ENCODE measurements at places on chromosomes 3 and 15.

DNA sequence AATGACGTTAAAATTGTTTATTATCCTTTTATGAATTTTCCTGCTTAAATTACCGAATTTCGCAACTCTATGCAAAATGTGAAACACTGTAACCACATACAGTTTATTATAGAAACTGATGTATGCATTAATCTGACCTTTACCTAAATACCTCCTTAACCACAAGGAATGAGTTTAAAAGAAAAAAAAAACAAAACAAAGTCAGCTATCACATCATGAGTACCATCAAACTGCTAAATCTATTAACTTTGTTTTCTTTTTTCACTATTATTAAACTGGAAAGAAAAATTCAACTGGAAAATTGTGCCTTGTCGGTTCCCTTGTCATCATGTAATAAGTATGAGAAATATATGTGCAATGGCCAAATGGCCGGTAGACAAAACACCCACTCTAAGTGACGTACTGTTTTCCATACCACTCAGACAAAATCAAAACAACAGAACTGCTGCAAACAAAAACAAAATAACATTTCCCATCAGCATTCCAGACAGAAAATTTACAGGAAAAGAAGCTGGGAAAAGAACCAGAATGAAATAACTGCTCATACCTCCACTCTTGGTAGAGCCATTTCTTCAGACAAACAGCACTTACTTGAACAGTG, 415.3 kb downstream of the FOXP1 start:
- DNase-seq: no peak

DNA sequence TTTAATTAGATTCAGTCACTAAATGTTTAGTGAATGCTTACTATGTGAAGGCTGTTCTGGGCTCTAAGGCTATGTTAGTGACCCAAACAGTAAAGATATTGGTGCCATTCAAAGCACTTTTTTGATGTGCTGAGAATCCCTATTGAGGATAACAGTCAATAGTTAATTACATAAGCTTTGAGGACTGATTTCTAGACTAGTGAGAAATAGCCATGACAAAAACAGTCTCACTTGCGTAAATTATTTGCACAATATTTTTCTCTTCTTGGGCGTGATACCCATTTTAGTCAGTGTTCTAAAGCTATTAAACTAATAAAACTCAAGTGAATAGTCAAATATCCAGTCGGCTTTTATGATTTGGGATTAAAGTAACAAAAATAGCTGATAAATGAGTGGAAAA, 74.6 kb downstream of the UBE2E2 start:
- no peak for DNase-seq

DNA sequence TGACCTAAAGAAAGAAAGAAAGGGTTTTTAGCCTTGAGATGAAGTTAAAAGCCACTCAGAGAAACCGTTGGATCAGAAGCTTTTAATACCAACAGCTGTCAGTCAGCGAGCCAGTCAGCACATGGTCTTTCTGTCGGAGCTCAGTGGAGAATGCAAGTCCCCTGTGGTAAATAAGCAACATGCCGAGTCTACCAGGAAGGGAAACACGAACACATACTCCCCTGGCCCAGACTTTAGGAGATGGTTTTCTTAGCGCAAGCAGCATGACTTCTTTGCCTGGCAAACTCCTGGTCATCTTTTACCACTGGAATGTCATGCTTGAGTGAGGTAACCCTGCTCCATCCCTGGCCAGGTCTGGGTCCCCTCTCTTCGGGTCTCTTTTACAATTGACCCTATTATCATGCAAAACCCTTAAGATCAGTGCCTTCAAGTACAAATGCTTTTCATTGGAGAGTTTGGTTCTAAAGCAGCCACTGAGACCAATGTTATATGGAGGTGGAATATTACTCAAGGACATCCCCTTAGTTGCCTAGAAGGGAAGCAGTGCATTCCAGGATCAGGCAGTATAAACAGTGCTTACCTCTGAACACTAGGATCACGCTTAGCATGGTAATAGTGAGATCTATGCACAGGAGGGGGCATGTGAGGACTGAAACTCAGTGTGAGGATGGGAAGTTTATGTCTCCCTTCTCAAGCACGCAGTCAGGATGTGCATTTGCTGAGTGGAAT, 28.2 kb downstream of the SLCO3A1 start:
- DNase-seq: no peak

DNA sequence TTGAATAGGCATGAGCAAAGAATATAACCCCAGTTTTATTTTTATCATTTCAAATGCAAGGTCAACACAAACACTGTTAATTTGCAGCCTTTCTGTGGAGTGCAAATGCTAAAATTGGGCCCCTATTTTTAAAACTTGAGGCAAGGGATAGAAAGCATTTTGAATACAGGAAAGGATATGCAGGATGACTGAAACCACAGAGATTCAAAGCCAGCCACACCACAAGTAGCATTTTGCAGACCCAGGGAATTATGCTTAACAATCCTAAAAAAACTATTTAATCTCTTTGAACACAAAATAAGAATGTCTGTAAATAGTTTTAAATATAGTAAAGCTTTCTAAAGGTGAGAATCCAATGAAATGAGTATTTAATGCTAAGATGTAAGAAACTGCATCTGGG, 62.9 kb upstream of the TRPC1 start:
- no peak for DNase-seq

GRCh38 chr3:21989341-21990042, 238.5 kb upstream of the ZNF385D start:
- DNase-seq: no peak

DNA sequence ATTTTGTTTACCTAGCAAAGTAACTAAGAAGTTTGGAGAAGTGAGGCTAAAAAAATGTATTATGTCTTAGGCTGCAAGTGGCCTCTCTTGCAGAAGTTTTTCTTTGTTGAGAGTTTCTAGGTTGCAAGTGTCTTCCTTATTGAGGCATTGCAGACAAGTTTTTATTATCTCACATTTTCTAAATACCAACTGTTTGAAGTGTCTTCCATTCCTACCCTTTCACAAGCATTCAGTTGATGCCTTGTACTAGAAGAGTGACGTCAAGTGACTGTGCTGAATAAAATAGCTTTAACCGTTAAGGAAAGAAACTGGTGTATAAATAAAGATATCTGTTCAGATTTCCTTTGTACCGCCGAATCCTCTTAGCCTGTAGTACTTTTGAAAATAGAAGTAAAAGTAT, 123.3 kb downstream of the ALCAM start:
- no peak for DNase-seq

DNA sequence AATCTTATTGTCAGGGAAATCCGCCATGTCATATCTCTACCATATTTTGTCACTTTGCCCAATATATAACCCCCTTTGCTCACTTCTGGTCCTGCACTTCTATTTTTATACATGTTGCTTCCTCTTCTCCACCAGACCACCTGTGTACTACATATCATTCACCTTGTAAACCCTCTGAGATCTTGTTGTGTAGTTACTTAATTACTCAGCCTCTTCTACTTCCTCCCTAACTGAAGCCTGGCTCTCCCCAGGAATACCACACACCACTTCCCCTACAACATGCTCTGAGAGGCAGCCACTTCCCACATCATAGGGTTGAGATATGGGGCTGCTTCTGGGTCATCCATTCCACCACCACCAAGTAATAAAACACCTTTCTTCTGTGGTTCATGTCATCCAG, 10.0 kb downstream of the HEXA start:
- peak; percentile 60 for DNase-seq

GRCh38 chr3:46214751-46215352, 6.7 kb upstream of the CCR1 start:
- peak; percentile 40 for DNase-seq

DNA sequence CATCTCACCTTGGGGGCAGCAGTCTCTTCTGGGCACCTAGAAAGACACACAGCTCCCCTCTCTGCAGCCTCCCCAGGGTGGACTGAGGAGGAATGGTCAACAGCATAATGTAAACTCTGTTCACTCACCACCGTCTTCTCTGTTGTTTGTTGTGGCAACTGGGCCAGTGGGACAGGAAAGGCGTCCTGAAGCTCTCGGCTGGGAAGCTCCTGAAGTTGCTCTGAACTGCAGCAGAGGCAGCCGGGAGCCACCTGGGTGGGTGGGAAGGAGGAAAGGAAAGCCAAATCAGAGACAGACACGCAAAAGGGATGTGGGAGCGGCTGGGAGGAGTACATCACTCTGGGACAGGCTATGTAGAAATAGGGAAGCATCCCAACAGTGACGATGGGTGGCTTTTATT, 52.7 kb downstream of the MYLK start:
- DNase-seq: no peak

- DNase-seq: no peak
These were observed 15.5 kb downstream of the MAPKAPK3 start for GRCh38 chr3:50632450-50632849.

GRCh38 chr3:3125977-3126376, 763 bp upstream of the TRNT1 start:
- no peak for DNase-seq

GRCh38 chr3:149620291-149621020, 37.4 kb downstream of the WWTR1 start:
- no peak for DNase-seq

- DNase-seq: no peak
These were observed 1.9 kb upstream of the LOXL1 start for GRCh38 chr15:73924171-73924921.

GRCh38 chr3:97291901-97292300, 472.7 kb upstream of the ARL6 start:
- DNase-seq: no peak

DNA sequence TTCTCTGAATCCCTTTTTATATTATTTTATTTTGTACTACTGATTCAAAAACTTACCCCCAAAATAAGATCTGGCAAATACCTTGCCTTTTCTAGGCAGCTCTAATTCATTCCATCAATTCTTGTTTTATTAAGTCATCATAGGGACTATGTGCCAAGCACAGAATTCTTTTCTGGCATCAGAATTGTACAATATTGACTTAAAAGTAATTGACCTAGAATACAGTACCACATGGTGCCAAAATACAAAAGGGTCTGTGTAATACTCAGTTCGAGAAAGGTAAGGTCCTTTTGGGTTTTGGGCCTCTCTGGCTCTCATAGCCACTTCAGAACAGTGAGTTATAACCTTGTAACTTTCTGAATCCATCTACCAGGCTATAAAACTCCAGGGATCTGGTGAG, 46.2 kb downstream of the KBTBD8 start:
- DNase-seq: no peak

- peak; percentile 77 for DNase-seq
These were observed 790 bp downstream of the DUT start for GRCh38 chr15:48331796-48332641.

- no peak for DNase-seq
These were observed 809.9 kb downstream of the MCTP2 start for GRCh38 chr15:95041297-95041696.

- DNase-seq: no peak
These were observed 66.3 kb downstream of the RLBP1 start for GRCh38 chr15:89155122-89155521.

GRCh38 chr3:10964537-10965167, 27.9 kb upstream of the SLC6A1 start:
- peak; percentile 40 for DNase-seq

GRCh38 chr3:43515970-43516635, 105.7 kb downstream of the ANO10 start:
- no peak for DNase-seq

- no peak for DNase-seq
These were observed at the start of gene LOXL1 for GRCh38 chr15:73926219-73927002. Gene LOXL1, plus strand, starts transcription at chr15:73926462. Its CDS starts 322 bp downstream, at chr15:73926784.

GRCh38 chr3:151877269-151877668, 3.8 kb downstream of the SUCNR1 start:
- no peak for DNase-seq

GRCh38 chr3:13575459-13576061, 26.6 kb downstream of the FBLN2 start:
- DNase-seq: no peak

DNA sequence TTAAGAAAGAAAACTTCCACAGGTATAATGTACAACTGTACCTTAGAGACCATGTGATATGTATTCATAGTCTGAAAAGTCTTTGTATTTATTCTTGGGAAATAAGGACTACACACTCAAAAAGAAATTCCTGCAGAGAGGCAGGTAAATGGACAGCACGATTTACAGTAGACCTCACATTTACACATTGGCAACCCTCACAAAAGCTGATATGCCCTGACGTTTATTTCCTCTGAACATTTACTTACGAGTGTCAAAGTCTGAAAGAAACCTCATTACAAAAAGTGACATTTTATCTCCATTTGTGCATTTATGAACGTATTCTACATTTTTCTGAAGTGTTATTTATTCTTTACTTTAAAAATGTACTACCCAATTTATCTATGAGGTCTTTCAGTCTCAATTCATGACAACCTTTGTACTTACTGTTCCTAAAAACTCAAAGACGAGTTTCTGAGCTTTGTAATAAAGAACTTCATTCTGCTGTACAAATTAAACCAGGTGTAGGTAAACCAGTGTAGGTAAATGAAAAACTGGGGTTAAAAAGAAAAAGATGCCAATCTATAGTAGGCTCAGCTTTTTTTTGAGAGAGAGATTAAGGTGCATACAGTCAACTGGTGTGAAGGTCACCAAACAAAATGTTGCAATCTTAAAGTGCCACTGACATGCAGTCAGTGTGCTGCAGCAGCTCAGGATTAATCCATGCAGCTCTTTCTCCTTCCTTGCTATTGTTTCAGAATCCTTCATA, 44.3 kb downstream of the THRB start:
- no peak for DNase-seq

- DNase-seq: peak; percentile 75
These were observed 6.4 kb downstream of the THPO start for GRCh38 chr3:184371570-184372018.

All from activated naive CD4-positive, alpha-beta T cell treated with anti-CD3 and anti-CD28 coated beads, Interleukin-2, amount 10 ng/mL, durations not matched to agents 7 days and 5 days (primary cell).